Spinal cord (tissue), 10 donors: ENCODE measurements at places on chromosomes 3 and 15. TPM values are rescaled to one million over a fixed set of nuclear protein-coding genes. Genes with fewer than 3 reads are reported as not detected.

Gene MOBP
- polyA plus RNA-seq, result 318 TPM

Gene CPLX3
- 0.68 TPM for polyA plus RNA-seq

Gene SLC27A2
- 2.7 TPM for polyA plus RNA-seq

Gene GOLGA8T
- polyA plus RNA-seq, result 0.40 TPM

Gene RARB
- polyA plus RNA-seq, result 11.7 TPM

Gene POU1F1
- polyA plus RNA-seq, result 0.17 TPM

Gene TBC1D2B
- 26.0 TPM for polyA plus RNA-seq

Gene MEIS2
- polyA plus RNA-seq, result 119 TPM

Gene HIGD2B
- not detected for polyA plus RNA-seq

Gene LYZL4
- polyA plus RNA-seq, result not detected

Gene COL6A5
- 0.05 TPM for polyA plus RNA-seq

Gene TF
- 708 TPM for polyA plus RNA-seq

Gene AADACL2
- not detected for polyA plus RNA-seq

GRCh38 chr15:80260551-80260950 is 8.5 kb upstream of the CTXND1 start:
- no peak for DNase-seq

GRCh38 chr3:10726787-10727186 is 89.2 kb upstream of the SLC6A11 start:
- no peak for DNase-seq

DNA sequence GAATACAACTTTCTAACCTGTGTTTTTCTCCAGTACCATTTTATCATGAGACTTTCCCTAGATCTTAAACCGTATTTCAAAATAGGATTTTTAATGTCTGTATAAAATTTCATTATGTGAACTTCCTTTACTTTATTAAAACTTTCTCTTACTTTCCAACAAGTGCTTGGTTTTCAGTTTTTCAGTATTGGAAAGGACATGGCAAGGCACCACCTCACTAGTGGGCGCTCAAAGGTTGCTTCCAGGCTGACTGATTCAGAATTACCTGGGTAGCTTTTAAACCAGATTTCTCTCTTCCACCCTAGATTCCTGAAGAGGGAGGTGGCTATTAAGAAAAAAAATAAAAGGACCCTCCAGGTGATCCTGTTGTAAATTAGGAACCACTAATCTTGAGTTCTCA is 236.6 kb downstream of the SOX2 start:
- no peak for DNase-seq

DNA sequence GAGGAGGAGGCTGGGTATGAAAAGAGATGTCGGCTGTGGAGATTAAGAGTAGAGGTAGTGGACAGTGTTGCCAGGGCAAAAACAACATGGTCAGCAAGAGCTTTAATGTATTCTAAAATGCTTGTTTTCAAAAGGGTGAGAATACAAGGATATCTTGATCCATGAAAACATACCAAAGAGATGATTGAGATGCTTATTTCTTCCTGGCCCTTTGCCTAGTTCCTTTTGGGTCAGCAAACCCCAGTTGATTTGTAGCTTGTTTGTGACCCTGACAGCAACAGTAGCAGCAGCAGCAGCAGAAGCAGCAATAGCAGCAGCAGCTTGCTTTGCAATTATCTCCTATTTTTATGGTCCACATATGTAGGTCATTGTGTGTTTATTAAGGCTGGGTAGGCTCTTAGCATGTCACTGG is 337.3 kb downstream of the LPP start:
- DNase-seq, result no peak

GRCh38 chr3:167829071-167829470 is 93.5 kb downstream of the SERPINI1 start:
- no peak for DNase-seq

- DNase-seq, result no peak
Measured at GRCh38 chr3:15556512-15556911, 35.0 kb upstream of the COLQ start.

DNA sequence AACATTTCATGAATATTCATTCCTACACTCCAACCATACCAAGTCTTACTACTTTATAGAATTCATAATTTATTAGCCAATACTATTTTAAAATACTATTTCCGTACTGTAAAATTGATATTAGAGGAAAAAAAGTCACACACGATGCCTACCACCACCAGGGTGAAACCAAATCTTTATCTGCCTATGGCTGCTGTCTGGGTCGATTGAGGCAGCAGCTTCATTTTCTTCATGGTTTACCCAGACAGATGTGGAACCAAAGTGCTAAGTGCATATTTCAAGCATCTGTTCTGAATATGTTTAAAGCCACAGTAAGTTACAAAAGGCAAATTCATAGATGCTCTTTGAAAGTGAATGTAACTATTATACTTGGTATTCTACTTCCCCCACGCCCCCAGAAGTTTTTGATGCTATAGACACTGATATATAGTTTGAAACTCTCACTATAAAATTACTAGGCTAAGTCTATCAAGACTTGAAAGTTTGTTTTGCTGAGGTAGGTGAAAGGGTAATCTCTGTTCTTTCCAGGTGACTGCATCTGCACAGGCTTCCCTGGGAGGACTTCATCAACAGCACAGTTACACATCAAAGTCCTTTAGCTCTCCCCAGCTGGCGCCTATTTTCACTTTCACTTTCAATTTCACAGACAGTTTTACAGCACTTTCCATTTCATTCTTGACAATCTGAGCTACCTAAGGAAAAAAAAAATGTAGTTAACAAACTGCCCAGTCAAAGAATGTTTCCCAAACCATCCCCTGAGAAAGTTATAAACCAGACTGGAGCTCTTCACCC is 113.9 kb downstream of the POLQ start:
- DNase-seq, result no peak

- peak; percentile 80 for DNase-seq
Measured at GRCh38 chr3:26652164-26652563, 29.6 kb downstream of the LRRC3B start.

GRCh38 chr3:152554980-152555379 is 280.0 kb upstream of the P2RY1 start:
- no peak for DNase-seq

DNA sequence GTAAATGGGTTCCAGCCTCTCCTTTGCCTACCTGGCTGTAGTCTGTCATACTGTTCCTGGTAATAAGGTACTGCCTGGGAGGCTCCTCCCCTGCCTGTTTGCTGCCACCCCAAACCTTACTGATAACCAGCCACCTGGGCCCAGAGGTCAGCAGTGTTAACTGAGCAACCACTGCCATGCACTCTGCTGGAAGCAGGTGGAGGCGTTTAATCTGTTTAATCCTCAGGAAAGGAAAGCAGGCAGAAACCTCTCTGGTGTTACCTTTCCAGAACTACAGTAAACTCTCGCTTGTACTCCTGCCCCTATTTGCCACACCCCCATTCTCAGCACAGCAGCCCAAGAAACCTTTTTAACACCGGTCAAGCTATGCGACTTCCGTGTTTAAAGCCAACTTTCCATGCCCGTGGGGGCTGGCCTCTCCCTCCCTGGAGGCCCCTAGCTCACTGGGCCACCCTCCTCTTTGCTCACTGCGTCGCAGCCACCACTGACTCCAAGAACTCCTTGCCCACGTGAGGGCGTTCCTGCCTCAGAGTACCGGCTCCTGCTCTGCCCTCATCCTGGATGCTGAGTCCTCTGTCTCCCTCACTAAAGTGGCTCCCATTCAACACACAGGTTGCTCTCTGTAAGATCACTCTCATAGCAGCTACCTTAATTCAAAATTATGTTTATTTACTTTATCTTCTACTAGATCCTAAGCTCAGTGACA is 8.3 kb downstream of the BDH1 start:
- peak; percentile 38 for DNase-seq

GRCh38 chr15:80823995-80824394 is 44.8 kb downstream of the CEMIP start:
- DNase-seq, result no peak

GRCh38 chr3:73516631-73517030 is 108.1 kb downstream of the PDZRN3 start:
- DNase-seq, result no peak

- no peak for DNase-seq
Measured at GRCh38 chr15:74625693-74626092, 10.1 kb downstream of the CLK3 start.

- peak; percentile 91 for DNase-seq
Measured at GRCh38 chr3:50213373-50213772, 8.3 kb downstream of the SLC38A3 start.

DNA sequence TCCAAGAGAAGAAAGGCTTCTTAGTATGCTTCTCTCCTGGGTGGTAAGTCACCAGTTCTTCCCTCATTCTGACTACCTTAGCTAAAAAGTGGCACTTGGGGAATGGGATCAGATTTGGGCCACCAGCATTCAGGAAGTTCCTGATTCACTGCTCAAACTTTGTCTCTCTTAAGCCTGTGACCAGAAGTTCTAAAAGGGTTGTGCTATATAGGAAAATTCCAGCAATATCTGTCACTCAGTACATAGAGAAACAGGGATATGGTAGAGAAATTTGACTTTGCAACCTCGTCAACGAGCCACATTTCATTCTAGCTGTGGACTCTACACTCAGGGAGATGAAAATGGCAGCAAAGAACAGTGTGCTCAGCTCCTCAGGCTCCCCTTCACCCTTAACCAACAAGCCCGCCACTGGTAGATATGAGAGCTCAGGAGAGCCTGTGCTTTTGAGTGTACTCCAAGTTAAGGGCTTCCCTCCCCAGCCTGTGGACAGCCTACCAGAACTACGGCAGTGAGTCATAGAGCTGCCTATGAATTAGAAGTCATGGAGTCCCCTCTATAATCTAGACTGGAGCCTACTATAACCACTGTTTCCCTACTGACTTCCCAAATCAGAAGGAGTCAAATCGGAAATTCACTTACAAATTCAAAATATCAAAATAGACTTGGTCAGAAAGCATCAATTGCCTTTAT is 52.6 kb upstream of the MYO5C start:
- no peak for DNase-seq

- no peak for DNase-seq
Measured at GRCh38 chr15:26325495-26325894, 447.4 kb downstream of the GABRB3 start.

DNA sequence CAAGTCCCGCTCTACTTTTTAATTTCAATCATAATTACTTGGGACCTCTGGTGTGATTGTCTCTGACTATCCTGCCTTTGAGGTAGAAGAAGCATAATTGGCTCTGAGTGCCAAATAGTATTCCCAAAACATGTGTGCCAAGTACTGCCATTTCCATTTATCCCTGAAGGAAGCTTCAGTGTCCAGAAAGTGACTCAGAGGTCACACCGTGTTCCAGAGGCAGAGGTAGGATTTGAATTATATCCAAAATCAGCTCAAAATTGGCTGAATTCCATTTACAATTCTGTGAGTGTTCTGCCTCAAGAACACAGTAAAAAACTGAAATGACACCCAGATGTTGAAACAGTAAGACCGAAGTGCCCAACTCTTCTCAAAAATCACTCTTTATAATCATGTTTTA is 255.3 kb downstream of the RSL24D1 start:
- no peak for DNase-seq

- DNase-seq, result no peak
Measured at GRCh38 chr15:74613953-74614743, 1.5 kb upstream of the CLK3 start.

- DNase-seq, result no peak
Measured at GRCh38 chr15:101283931-101284330, 6.6 kb upstream of the SELENOS start.

- DNase-seq, result no peak
Measured at GRCh38 chr15:65196637-65197336, 11.6 kb upstream of the CLPX start.
